Astrocyte (in vitro differentiated cells and primary cell): ENCODE measurements at places on chromosomes 3 and 15.

GRCh38 chr3:194682189-194682693, 3.4 kb upstream of the FAM43A start:
- DNase-seq = no peak

- DNase-seq = no peak
Observed at GRCh38 chr3:101970905-101971304, 121.6 kb downstream of the NFKBIZ start.

GRCh38 chr3:151631946-151632345, 101.8 kb upstream of the AADACL2 start:
- DNase-seq = no peak

DNA sequence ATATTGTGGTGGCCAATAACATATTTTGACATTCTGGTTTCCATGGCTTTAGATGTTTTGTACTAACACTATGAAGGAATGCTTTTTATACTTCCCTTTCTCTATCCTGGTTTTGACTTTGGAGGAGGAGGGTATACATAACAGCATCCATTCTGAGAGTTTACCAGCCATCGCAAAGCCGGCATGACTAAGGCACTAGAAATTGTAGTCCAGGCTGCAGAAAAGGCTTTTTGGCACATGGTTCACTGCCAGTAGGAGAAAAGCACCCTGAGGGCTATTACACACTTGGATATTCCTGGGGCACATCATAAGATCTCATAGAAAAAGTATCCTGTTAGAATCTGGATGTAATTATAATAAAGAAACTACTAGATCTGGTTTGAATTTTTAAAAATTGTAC, 101.8 kb downstream of the STT3B start:
- DNase-seq = peak; percentile 44

DNA sequence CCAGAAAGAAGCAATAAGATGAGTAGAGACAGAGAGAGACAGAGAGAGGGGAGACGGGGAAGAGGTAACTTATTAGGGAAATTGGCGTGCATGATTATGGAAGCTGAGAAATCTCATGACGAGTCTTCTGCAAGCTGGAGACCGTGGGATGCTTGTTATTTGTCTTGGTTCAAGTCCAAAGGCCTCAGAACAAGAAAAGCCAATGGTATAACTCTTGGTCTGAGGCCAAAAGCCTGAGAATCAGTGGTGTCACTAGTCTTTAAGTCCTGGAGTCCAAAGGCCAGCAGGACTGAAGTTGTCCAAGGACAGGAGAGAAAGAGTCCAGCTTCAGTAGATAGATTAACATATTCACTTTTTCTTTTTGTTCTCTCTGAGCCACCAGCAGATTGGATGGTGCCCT, 613.6 kb downstream of the CADM2 start:
- DNase-seq = peak; percentile 37

DNA sequence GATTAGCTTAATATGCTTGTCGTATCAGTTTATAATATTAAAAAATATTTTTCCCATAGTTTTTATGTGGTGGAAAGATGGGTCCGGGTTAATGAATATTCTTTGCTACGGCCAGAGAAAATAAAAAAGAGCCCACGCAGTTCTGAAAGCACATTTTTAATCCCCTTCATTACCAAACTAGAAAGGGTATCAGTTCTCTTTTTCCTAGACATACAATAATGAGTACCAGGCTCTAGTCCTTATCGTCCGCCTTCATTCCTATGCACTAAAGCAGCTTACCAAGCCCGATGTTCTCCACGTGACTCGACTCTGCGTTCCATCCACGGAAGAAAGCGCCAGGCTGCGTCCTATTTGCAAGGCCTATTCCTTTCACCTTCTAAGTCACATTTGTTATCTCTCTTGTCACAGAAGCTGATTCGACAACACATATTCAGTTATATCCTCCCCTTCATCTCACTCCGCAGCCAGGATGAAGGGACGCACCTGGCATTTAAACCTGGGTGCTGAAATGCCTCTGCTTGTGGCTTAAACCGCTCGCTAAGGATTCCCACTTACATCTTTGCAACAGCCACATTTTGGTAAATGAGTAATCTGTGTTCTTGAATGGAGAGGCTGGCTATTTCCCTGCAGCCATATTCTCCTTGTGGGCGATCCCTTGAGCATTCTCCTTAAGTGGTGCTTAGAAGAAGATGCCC, 257.0 kb downstream of the CD47 start:
- no peak for DNase-seq

- DNase-seq = no peak
Observed at GRCh38 chr3:128193168-128193567, 39.9 kb downstream of the EEFSEC start.

DNA sequence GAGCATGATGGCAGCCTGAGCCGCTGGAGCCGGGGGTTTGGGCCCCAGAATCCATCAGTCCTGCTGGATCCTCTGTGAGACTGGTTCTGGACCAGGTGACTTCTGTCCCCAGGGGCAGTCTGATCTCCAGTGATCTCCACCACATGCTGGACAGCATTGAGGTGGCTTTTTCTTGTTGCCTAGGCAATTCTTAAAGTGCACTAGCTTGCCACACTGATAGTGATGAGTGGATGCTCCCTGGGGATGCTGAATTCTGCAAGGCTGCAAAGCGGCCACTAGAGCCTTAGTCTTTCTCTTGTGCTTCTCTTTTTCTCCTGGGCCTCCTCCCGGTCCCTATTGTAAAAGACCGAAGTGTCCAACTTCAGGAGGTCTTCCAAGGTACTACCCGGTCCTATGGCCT, 70.4 kb upstream of the ATP11B start:
- DNase-seq = no peak

DNA sequence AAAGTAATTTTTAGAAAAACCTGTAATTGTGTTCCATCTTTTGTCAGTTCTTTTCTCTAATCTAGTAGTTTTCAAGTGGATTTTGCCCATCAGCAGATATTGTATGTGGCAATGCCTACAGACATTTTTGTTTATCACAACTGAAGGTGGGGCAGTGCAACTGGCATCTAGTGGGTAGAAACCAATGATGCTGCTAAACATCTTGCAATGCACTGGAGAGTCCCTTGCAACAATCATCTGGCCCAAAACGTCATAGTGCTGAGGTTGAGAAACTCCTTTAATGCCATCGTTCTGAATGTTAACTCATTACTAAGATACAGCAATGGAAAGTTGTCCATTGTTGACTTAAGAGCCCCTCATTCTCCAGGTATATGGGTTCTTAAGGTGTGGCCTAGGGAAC, 80.1 kb downstream of the BTD start:
- no peak for DNase-seq

DNA sequence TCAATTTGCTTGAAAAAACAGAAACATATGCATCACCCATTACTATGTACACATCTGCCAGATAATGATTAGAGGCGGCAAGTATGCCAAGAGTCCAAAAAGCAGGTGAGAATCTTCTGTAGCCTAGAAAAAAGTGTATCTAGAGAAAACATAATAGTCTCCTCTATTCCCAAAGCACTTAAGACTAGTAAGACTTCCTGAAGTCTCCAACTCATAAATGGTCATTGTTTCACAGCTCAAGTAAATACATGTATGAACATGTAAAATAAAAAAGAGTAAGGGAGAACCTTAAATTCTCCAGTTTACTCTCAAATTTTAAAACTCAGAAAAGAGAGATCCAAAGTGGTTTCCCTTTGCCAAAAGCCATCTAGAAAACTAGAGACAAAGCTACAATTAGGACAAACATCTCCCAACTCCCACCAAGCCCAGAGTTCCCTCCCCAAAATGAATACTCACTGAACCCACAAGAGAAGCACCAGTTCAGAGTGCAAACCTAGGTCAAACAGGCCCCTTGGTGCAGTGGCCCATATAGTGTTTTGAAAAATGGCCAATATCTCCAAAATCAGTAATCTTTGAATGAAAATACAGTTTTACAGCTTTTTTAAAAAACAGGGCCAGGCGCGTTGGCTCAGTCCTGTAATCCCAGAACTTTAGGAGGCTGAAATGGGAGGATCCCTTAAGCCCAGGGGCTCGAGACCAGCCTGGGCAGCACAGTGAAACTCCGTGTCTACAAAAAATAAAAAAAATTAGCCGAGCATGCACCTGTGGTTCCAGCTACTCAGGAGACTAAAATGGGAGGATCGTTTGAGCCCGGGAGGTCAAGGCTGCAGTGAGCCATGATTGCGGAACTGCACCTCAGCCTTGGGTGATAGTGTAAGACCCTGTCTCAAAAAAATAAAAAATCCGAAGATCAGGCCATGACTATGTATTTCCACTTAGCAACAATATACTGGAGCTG, 11.0 kb upstream of the MAP4 start:
- no peak for DNase-seq

DNA sequence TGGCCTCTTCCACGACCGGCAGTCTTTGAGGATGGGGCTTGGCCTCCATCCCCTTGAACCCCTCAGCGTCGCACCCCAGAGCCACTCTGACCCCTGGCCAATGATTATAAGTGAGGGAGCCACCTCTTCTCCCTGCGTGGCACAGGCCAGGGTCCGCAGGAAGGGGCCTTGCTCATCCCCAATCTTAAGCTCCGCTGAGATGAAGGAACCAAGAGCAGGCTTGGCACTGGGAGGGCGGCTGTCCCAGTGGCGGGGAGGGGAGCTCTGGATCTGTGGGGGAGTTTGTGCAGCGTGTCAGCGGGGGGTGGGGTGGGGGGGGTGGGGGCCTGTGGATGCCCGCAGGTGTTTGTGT, 13.8 kb upstream of the ADPGK start:
- no peak for DNase-seq

- DNase-seq = no peak
Observed at GRCh38 chr3:141816958-141817357, 53.8 kb downstream of the GRK7 start.

DNA sequence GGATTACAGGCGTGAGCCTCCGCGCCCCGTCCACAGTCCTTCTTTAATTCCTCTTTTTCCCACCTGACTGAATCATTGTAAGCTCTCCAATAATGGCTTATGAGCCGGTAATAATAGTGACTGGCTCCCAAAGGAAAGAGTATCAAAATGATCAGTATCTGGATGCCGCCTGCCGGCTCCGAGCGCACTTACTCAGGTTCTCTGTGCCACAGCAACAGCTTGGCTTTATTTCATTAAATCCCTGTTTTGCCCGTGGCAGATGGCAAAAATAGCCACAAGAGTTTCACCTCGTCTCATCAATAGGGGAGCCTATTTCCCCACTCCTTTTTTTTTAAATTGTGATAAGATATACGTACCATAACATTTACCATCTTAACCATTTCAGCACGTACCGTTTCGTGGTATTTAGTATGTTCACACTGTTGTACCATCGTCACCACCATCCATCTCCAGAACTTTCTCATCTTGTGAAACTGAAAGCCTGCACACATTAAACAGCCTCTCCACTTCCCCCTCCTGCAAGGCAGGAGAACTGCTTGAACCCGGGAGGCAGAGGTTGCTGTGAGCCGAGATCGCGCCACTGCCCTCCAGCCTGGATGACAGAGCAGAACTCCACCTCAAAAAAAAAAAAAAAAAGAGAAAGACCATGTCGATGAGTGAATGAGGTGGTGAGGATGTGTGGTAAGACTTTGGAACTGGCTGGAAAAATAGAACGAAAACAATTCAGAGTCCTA, 80.7 kb upstream of the DLG1 start:
- DNase-seq = no peak

- no peak for DNase-seq
Observed at GRCh38 chr3:154310840-154311239, 13.4 kb downstream of the DHX36 start.
